ENCODE measurements at places on chromosomes 16 and 17. TPM values are rescaled to one million over a fixed set of nuclear protein-coding genes. Genes with fewer than 3 reads are reported as not detected.

DNA sequence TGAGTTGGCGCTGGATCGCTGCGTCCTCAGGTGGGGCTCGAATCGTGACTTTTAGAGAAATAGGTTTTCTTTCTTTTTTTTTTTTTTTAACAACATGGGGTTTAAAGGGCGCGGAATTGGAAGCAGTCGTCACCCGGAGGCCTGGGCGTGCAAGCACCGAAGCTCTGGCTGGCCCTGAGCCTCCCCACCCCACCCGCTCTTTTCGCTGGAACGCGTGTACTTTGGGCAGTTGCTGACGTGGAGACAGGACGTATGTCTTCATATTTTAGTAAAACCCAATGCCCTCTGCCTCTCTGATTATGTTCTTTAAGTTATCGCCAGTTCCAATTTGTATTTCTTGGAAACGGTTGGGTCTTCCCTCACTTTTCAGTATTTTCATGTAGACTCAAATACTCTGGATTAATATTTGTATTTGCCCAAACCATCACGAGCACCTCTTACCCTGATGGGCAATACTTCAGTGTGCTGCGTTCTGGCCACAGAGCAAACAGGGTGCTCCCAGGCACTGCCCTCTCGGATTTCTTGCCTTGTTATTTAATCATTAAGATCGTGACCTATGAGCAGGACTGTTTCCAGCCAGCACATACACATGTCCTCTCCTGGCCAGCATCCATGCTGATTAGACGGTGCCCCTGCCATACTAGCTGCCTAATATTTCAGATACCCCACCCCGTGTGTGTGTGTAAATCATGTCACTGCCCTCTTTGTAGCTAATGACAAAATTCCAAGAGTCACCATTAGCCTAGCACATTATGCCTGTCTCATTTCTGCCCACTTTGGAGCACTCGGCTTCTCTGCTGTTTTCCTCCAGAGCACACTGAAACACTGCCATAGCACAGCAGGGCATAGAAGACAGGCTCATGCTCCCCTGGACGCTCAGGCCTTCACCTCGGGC, 805 bp upstream of the C16orf95 start:
- DNase-seq: no peak

DNA sequence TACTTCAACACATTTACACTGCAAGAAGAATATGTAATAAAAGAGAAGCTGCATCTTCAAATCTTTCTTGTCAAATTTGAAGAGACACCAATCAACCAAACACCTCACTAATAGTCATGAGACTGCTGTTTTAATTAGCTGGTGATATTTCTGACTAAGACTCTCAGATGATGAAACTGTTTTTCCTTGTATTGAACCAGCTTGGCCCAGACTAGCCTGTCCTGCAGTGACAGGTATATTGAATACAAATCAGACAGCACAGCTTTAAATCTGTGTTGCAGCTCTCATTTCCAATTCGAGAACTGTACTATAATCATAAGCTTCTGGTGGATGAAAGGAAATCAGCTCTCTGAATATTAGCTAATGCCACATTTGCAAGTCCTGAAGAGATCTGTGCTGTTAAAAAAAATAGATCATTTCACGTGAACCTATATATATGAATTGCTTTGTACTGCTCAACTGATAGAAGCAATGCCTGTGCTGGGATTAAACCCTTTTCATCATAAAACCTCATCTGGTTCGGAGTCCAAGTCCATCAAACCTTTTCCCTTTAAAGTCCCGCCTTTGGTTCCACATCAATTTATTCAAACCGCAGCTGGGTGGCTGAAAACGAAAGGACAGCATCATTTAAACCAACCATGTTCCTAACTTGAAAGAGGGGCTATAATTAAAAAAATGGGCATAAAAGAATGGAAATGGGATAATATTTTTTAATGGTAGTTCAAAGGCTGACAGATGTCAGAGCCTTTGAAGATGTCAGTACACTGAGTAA, 306.2 kb downstream of the CEP112 start:
- DNase-seq: no peak

GRCh38 chr16:88401604-88402246, 19.0 kb downstream of the ZNF469 start:
- no peak for DNase-seq

DNA sequence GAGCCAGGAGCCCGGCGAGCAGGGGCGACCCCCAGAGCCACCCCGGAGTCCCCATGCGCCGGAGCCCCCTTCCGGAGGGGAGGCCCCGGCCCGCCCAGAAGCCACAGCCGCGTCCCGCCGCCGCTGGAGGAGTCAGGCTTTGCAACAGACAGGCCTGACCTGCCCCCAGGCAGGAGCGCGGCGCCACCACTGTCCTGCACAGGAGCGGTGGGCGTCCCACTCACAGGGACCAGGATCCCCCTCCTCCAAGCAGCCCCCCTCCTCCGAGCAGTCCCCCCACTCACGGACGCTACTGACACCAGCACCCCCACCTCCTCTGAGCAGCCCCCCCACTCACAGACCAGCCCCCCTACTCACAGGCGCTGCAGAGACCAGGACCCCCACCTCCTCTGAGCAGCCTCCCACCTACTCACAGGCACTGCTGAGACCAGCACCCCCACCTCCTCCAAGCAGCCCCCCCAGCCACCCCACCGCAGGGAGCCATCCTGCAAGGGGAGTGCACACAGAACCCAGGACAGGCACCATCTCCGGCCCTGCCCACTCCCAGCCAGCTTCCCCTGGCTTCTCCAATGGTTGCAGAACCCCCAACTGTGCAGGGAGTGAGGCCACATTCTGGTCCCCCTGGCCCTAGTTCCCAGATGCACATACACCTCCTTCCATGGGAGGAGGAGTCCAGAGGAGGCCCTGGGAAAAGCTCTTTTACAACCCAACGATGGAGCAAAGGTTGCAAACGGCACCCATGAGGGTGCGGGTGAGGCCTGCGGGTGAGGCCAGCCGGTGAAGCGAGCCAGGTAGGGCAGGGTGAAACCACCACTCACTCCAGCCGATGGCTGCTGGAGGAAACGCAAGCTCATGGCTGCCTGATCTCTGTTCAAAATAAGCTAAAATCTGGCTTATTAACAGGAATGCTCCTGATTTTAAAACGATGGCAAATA, 69.9 kb downstream of the ABR start:
- DNase-seq: peak; percentile 92

DNA sequence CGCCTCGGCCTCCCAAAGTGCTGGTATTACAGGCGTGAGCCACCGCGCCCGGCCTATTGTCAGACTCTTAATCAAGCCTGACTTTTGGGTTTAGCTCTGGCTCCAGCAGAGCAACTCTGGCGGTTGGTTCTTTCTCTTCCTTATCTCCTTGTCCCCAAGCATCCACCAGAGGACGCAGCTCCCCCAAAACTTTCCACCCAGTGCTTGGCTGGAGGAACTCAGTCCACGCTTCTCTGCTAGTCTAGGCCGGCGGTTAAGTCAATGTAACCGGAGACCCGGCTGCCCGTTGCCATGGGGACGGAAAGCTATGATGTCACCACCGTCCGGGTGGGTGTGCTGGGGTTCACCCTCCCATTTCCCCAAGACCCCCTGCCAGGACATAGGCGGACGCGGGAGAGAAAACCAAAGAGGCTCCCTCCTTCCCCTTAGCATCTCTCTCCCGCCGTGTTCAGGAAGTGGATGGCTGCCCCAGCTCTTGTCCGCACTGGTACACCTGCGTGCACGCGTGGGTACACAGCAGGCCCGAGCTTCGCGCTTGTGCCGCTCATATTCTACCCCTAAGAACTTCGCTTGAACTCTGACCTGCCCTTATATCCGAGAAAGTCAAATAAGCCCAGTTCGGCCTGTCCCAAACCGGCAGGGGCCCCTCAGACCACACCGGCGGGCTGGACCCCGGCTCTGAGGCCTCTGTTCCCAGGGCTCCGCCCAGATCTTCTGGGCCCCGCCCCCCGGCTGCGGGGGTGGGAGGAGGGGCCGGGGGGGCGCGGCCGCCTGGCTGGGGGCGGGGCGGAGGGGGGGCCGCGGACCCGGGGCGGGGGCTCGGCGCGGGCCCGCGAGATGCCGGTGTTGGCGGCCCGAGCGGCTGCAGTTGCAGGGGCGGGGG, at the start of gene RND2:
Gene RND2, plus strand, starts transcription at position 825 of the 883 bp plus-strand sequence. CDS start 117 bp downstream, outside the sequence.
- peak; percentile 99 for DNase-seq

DNA sequence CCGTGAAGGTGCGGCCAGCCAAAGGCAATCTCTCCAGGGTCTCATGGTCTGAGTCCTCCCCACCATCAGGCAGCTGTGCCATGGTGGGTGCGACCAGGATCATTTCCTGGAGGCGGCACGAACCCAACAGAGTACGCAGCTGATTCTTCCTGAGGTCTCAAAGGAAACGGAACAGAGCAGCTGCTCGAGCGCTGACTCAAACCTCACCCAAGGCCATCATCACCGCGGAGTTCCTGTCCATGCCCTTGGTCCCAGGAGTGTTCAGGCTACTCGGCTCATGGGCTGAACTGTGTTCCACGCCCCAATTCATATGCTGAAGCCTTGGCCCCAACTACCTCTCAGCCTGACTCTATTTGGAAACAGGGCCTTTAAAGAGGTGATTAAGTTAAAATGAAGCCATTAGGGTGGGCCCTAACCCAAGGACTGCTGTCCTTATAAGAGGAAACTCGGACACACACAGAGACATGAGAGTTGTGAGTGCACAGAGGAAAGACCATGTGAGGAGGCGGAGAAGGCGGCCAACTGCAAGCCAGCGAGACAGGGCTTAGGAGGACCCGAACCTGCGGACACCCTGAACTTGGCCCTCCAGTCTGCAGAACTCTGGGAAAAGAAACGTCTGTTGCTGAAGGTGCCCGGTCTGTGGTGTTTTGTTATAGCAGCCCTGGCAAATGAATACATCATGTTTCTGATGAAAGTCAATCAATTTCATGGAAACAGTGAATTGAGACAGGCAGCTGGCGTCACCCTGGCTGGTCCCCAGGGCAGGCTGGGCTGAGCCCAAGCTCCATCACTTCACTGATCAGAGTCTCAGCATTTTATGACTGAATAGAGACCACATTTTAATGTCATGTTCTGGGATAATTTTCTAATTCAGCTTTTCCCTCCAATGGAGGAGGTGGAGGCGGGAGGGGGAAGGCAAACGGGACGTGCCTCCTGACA, 13.7 kb downstream of the MXRA7 start:
- peak; percentile 49 for DNase-seq

DNA sequence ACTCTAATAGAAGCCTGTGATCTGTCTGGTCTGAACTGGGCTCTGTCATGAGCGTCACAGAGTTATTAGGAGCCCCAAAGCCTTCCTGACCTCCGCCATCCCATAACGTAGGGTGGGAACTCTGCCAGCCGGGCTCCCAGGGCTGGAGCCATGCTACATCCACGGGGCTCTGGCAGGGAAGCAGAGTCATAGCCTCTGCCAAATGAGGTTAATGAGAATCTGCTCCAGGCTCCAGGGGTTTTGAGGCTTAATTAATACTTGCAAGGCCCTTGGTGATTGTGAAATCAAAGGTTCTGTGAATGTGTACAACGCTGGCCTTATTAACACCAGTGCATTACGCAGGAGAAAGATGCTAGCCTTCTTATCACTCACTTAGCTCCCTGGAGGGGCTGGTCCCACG, 42.4 kb upstream of the ZFP90 start:
- DNase-seq: no peak

GRCh38 chr17:34169496-34169895, 85.6 kb upstream of the CCL2 start:
- DNase-seq: no peak

DNA sequence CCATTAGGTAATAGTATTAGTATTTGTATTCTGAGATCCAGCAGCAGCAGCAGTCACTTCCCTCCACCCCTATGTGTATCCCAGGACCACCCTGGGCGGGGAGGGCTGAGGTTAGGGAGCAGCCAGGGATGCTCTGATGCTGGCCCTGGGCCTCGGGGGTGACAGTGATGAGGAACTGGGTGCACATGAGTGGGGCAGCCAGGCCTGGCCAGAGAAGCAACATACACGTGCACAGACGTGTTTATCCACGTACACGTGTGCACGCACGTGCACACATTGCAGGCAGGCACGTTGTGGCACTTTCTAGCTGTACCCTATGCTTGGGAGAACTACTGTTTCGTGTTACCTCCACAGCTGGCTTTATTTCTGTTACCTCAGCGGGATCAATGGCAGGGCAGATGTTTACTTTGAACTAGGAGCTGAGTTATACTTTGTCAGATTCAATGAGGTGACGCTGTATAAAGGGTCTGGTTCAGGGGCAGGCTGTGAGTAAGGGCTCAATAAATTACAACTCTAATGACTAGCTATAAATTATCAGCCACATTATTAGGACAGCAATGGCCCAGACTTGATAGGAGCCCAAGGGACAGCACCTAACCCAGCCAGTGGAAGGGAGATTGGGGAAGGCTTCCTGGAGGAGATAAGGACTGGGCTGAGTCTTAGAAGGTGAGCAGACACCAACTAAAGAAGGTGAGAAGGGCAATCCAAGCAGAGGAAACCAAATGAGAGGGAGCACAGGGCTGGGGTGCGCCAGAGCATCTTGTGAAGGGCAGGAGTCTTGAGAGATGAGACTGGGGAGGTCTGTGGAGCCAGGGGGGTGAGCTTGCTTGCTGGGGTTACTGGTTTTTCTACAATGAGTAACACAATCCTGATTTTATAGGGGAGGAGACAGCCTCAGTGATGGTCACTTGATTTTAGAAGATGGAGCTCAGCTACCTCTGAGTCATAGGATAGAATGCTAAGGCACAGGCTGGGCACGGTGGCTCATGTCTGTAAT, 22.4 kb upstream of the CA4 start:
- DNase-seq: peak; percentile 39

GRCh38 chr16:69706256-69706974, 19.9 kb downstream of the NQO1 start:
- no peak for DNase-seq

DNA sequence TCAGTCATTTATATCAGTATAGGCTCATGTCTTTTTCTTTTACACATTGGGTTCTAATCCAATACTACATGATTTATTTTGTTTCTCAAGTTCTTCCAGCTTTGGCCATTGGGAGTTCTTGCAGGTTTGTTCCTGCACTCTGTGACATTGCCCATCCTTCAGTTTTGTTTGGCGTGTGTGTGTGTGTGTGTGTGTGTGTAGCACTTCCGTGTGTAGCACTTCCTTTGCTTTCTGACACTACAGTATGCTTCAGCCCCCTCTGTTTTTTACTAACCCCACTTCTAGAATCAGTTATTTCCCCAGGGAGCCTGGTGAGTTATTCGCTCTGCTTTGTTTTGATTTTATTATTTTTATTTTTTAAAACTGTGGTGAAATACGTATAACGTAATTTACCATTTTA, 75.6 kb upstream of the LGALS9 start:
- DNase-seq: no peak

GRCh38 chr17:31488264-31488981, 96.9 kb downstream of the RAB11FIP4 start:
- DNase-seq: peak; percentile 87

GRCh38 chr17:13776027-13776551, 174.4 kb upstream of the HS3ST3A1 start:
- no peak for DNase-seq

- no peak for DNase-seq
These were observed 39.9 kb upstream of the NLRP1 start for GRCh38 chr17:5624211-5624610.

Gene SLC7A5
- 572 TPM for total RNA-seq

Gene RASL10B
- total RNA-seq: 26.1 TPM

Gene PLLP
- 9.7 TPM for total RNA-seq

Gene NQO1
- 149 TPM for total RNA-seq

Gene EPX
- not detected for total RNA-seq

Data from endodermal cell (in vitro differentiated cells).